ENCODE measurements at places on chromosomes 7 and 10.
A peak's percentile ranks its signal among the peaks of the same experiment; 100 is the strongest.

- no peak overlapping the region for H3K4me3 ChIP-seq
- no peak for DNase-seq
- no peak overlapping the region for H3K27ac ChIP-seq
- H3K4me1 ChIP-seq: no peaks in the 10 kb centered on the region
- no peaks in the 10 kb centered on the region for H3K36me3 ChIP-seq
- peaks cover 9% of the 10 kb centered on the region for H3K27me3 ChIP-seq
Measured at GRCh38 chr10:96413151-96413787, 54.5 kb upstream of the OPALIN start.

- no peak overlapping the region for H3K27ac ChIP-seq
- H3K4me3 ChIP-seq: no peak overlapping the region
- H3K4me1 ChIP-seq: no peaks in the 10 kb centered on the region
Measured at GRCh38 chr7:54967377-54967776, 51.4 kb upstream of the EGFR start.

GRCh38 chr7:82539969-82540368 is 96.4 kb upstream of the CACNA2D1 start:
- H3K27me3 ChIP-seq: no peaks in the 10 kb centered on the region
- DNase-seq: no peak
- H3K4me3 ChIP-seq: no peak overlapping the region
- no peaks in the 10 kb centered on the region for H3K36me3 ChIP-seq
- peak overlapping the region; percentile 9 for H3K27ac ChIP-seq

- no peaks in the 10 kb centered on the region for H3K4me1 ChIP-seq
- no peak overlapping the region for H3K4me3 ChIP-seq
- no peaks in the 10 kb centered on the region for H3K36me3 ChIP-seq
- H3K27ac ChIP-seq: no peak overlapping the region
- H3K27me3 ChIP-seq: no peaks in the 10 kb centered on the region
- no peak for DNase-seq
Measured at GRCh38 chr10:108374991-108375390, 1210.5 kb upstream of the SORCS1 start.

- no peak overlapping the region for H3K27ac ChIP-seq
- H3K36me3 ChIP-seq: peaks cover 14% of the 10 kb centered on the region
Measured at GRCh38 chr7:155324918-155325235, 27.2 kb downstream of the INSIG1 start.

DNA sequence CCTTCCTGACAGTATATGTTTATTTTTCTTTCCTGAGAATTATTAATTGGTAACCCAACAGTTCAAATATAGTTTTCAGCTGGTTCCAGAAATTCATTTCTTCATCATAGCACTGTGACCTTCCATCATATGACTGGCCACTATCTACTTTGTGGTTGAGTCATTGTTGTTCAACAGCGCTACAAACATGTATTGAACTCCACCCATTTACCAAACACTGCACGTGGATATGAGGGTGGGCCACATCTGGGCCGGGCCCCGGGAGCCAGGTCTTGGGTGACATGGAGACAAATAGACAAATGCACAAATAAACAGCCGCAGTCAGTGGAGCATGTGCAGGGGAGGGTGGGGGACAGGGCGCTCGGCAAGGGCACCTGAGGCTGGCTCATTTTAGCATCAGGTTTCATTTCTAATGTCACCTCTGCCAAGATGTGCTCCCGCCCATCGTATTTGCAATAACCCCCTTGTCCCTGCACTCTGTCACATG is 24.0 kb upstream of the EEPD1 start:
- H3K4me3 ChIP-seq: no peak overlapping the region
- no peaks in the 10 kb centered on the region for H3K4me1 ChIP-seq
- DNase-seq: no peak
- H3K27me3 ChIP-seq: peaks cover 23% of the 10 kb centered on the region
- H3K27ac ChIP-seq: no peak overlapping the region

DNA sequence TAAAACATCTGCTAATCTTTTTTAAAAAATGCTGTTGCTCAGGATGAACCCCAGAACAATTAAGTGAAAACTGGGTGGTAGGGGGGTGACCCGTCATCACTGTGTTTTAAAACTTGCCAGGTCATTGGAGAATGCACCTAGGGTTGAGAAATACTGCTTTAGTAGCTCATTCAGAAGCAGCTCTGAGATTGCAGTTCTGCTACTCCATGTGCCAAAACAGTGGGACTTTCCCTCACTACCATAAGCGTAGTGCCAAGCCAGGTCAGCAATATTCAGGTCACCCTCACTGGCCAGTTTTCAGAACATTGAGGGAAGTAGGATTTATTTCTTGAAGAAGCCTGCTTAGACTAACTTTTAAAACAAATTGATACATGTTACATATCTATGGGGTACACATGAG is 5.2 kb downstream of the STEAP2 start:
- no peaks in the 10 kb centered on the region for H3K27me3 ChIP-seq
- DNase-seq: no peak
- H3K4me3 ChIP-seq: no peak overlapping the region
- no peaks in the 10 kb centered on the region for H3K4me1 ChIP-seq

DNA sequence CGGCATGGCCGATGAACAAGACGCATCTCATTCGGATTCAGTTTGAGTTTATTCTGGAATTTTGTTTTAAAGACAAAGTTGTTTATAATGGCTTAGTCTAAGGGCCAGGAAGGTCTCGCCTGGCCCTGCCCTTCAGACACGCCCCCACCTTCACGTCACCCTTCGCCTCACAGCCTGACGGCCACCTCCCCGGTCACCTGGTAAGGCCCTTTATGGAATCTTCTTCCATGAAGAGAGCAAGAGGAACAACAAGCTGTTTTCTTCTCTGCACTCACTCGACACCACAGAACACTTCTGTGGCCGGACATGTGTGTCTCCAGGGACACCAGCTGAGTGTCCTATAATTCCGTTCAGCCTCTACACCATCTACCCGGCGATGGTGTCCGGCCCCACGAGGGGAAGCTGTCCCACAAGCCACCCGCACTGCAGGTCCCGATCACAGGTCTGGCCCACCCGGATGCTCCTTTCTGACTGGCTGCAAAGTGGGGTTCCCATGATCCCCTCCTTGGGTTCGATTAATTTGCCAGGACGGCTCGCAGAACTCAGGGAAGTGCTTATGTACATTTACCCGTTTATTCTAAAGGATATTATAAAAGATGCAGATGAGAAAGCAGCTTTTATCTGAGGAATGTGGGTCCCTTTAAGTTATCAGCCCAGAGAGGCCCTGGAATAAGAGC is 17.4 kb upstream of the KNDC1 start:
- H3K4me1 ChIP-seq: peaks cover 7% of the 10 kb centered on the region
- H3K27ac ChIP-seq: no peak overlapping the region
- H3K36me3 ChIP-seq: peaks cover 12% of the 10 kb centered on the region
- DNase-seq: no peak

DNA sequence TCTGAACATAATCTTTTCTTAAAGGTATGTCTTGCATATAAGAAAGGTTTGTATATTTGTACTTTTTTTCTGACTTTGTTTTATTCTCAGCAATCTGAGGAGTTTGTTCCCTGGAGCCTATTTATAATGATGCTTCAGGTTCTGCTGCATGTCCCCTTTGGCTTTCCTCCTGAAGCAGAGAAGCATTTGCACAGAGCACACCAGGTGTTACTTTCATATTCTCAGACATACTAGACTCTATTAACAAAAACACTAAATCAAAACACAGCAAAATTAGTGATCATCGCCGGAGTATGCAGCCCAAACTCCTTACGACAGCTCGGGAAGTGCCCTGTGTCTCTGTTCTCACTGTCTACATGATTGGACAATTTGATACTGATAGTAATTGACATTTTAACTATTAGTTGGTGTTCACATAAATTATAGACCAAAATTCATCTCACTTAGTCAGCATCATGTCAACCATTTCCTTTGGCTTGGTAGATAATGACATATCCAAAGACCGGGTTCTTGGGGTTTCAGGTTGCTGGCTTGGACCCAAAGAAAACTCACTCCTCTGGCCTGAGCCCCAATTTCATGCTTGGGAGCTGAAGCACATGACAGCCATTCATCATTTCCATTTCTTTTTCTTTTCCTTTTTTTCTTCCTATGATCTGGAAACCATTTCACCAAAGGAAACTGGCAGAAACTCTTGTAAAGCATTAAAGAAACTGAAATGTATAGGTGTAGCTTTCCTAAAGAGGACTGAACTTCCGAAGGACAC is 400.1 kb upstream of the NRP1 start:
- H3K27ac ChIP-seq: no peak overlapping the region
- no peak overlapping the region for H3K4me3 ChIP-seq
- H3K27me3 ChIP-seq: no peaks in the 10 kb centered on the region
- H3K36me3 ChIP-seq: no peaks in the 10 kb centered on the region
- no peaks in the 10 kb centered on the region for H3K4me1 ChIP-seq

- no peak overlapping the region for H3K27ac ChIP-seq
- DNase-seq: no peak
- no peaks in the 10 kb centered on the region for H3K36me3 ChIP-seq
- no peaks in the 10 kb centered on the region for H3K27me3 ChIP-seq
- H3K4me3 ChIP-seq: no peak overlapping the region
Measured at GRCh38 chr7:123220396-123220795, 20.6 kb upstream of the SLC13A1 start.

GRCh38 chr10:102281102-102281487 is 35.8 kb downstream of the GBF1 start:
- DNase-seq: no peak
- no peaks in the 10 kb centered on the region for H3K27me3 ChIP-seq
- H3K4me3 ChIP-seq: no peak overlapping the region
- no peak overlapping the region for H3K27ac ChIP-seq
- peaks cover 31% of the 10 kb centered on the region for H3K4me1 ChIP-seq
- H3K36me3 ChIP-seq: no peaks in the 10 kb centered on the region

DNA sequence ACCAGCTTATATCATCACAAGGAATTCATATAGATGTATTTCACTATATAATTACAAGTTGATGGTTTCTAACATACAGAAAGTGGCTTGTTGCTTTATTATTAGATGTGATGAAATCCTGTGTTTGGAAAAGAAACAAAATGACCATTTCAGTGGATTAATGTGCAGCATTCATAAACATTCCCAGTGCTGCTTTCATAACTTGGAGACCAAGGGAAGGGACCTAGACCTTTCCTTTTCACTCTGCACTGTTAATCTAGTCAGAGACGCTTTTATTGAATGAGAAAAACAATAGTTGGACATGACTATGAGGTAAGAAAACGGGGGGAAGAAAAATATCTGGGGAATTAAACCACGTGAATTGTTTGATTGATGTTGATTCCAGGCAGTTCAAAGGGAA is 160.0 kb downstream of the HDAC9 start:
- no peaks in the 10 kb centered on the region for H3K27me3 ChIP-seq
- no peak for DNase-seq
- no peak overlapping the region for H3K27ac ChIP-seq
- peaks cover 7% of the 10 kb centered on the region for H3K4me1 ChIP-seq
- peaks cover 10% of the 10 kb centered on the region for H3K36me3 ChIP-seq
- no peak overlapping the region for H3K4me3 ChIP-seq

GRCh38 chr10:74930965-74931364 is 104.6 kb downstream of the KAT6B start:
- peaks cover 28% of the 10 kb centered on the region for H3K4me1 ChIP-seq
- no peaks in the 10 kb centered on the region for H3K27me3 ChIP-seq
- no peak for DNase-seq
- H3K36me3 ChIP-seq: peaks cover 4% of the 10 kb centered on the region
- H3K27ac ChIP-seq: peak overlapping the region; percentile 47

DNA sequence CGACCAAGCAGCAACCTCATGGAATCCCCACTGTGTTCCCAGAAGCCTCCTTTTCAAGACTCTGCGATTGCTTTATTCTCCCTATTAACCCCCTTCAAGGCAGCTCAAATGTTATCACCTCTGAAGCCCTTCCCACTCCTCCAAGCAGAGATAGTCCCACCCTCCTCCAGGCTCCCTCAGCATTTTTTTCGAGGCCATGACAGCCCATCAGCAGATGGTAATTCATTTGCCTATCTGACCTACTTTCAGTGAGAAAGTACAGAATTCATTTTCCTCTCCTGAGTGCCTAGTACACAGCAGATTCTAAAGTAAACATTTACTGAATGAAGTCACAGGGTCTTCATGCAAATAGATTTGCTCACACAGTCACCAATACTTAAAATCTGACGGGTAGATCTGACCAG is 47.8 kb downstream of the HERPUD2 start:
- H3K4me3 ChIP-seq: no peak overlapping the region
- DNase-seq: no peak
- peaks cover 11% of the 10 kb centered on the region for H3K36me3 ChIP-seq
